Activated CD4-positive, CD25-positive, alpha-beta regulatory T cell treated with anti-CD3 and anti-CD28 coated beads, Interleukin-2, amount 50 U/mL, for 72 hours (primary cell): ENCODE measurements at places on chromosomes 5 and 9.

GRCh38 chr5:73822989-73823339, 197.0 kb downstream of the ARHGEF28 start:
- DNase-seq = no peak

- DNase-seq = peak; percentile 26
These were observed 28.8 kb upstream of the RNU6ATAC start for GRCh38 chr9:134192951-134193731.

DNA sequence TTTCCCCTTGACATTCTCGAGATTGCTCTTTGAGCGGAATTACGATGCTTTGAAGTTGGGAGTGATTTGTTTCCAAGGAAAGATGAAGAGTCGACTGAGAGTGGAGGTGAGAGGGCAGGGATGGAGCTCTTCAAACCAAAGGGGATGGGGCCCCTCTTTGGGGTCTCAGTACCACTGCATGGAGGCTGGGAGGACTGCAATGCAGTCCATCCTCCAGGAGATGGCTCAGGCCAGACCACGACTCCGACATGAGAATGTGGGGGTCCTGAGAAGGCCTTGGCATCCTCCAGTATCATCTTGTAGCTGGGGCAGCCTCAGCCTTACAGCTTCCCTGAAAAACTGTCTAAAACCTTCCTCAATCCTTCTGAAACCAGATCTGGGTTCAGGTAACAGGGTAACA, 51.1 kb upstream of the CDKN2AIPNL start:
- no peak for DNase-seq

- DNase-seq = no peak
These were observed 493.5 kb downstream of the EBF1 start for GRCh38 chr5:158606233-158606632.

DNA sequence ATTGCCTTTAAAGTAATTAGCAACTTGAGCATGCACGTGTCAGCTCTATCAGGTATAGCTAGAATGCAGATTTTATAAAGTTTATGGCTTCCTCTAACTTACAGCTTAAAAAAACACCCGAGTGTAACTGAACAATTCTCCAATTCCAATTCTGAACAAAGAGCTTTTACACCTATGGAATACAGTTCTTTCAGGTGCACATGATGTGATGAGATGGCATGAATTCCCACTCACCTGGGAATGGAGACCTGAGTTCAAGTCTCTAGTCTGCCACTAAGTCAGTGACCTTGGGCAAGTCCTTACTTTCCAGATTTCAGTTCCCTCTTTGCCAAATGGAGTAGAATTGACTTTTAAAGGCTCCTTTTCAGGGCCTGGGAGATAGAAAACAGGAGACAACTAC, 1.8 kb downstream of the ZFAND5 start:
- DNase-seq = no peak

- no peak for DNase-seq
These were observed 1.1 kb downstream of the GSN start for GRCh38 chr9:121268851-121269641.

DNA sequence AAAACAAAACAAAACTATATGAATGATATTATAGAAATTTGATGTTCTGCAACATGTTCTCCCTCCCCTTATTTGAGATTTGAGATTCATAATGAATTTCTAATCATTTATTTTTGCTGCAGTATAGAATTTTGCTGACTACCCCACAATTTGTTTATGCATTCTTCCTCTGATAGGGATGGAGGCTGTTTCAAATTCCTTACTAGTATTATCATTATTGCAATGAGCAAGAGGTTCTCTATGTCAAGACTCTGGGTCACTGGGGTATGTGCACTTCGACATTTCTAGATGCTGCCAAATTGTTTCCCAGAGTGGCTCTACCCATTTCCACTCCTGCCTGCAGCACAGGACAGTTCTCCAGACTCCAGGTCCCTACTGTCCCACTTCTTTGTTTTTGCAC, 54.9 kb upstream of the DAB2IP start:
- DNase-seq = no peak

GRCh38 chr5:91272858-91273257, 110.3 kb downstream of the ARRDC3 start:
- no peak for DNase-seq

DNA sequence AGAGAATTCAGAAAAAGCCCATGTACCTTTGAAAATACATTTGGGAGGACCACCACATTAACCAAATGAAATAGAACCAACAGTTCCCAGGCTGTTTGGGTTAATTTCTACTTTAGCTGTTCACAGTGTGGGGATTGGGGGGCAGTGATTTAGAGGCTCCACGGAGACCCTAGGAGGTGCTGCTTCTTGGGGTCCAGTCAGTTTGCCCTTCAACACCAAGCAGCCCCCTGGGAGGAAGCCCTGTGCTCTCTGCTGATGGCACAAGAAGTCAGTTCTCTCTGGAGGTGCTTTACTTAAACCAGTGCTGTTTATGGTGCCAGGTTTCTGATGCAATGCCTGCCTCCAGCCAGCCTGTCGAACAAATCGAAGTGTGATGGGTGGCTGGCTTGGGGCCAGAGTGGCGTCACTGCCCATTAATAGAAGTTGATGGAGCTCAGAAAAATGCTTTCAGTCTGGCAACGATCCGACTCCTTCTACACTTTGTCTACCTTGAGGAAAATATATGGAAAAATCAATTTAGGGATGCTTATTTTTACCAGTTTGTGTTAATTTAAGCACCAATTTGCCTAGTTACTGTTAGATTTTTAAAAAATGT, 134.0 kb downstream of the SNX18 start:
- DNase-seq = no peak

- no peak for DNase-seq
These were observed 250.8 kb upstream of the FBXL7 start for GRCh38 chr5:15249152-15249551.

DNA sequence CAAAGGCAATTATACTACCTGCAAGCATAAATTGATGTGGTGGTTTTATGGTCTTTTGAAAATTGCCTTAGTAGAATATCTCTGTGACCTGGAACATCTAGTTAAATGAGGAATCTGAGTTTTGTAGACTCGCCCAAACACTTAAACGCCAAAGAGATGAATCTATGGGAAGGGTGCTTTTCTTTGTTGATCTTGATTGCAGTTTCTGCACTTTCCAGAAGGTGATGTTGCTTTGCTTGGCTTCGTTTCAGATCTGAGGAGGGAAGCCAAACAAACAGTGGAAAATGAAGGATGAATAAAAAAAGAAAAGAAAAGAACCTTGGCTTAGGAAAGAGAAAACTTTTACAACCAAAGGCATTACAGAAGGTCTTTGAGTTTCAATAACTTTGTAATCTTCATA, 1021.2 kb downstream of the NR2F1-AS1 start:
- DNase-seq = no peak

DNA sequence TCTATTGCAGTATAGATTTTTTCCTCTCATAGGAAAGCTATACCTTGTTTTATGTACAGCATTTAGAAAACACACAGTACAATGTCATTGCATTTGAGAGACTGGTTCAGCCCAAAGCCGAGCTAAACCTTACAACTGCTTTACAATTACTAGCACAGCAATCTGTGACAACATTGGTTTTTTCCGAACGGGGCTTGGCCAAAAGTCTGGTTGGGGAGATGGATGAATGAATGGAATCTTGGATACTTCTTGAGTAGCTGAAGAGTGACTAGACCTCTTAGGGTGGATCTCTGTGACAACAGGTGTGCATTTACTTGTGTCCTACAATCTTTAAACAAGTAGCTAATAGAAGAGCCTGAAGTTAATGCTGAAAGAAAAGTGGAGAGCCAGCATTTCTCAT, 1.2 kb downstream of the SGCD start:
- no peak for DNase-seq

GRCh38 chr5:139910036-139910435, 114.4 kb downstream of the PSD2 start:
- DNase-seq = no peak

DNA sequence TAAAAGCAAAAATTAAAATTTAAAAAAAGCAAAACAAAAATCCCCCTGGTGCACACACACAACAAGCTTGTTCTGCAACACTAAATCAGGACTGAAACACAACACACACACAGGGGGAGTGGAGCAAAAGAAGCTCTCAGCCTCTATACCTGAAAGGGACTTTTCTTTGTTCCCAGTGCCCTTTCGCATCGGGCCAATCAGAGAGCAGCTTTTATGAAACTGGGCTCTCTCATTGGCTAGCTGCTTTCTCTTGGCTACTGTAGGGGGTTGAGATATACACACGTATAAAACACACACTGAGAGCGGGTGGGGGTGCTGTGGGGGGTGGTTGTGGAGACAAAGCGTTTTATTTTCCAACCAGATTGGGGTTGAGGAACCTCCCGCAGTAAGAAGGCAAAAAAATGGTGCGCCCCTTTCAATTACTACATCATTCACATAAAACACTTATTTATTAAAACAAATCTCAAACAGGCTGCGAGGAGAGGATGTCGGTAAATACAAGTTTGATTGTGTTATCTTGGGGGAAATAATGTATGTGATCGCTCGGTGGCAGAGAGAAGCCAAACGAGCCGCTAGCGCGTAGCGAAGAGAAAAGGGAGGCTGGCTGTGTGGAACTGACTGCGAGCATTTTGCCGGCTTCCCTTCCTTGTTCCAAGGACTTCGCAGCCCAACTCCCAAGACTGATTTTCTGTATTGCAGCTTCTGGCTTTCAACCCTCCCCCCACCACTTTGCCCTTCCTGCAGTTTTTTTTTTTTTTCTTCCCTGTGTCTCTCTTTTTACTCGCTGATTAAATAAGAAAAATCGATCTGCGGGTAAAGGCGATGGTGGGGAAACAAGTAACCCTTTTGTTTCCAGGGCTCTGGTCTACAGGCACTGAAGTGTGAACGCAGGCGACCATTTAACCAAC, 2.5 kb upstream of the ZNF608 start:
- DNase-seq = no peak

DNA sequence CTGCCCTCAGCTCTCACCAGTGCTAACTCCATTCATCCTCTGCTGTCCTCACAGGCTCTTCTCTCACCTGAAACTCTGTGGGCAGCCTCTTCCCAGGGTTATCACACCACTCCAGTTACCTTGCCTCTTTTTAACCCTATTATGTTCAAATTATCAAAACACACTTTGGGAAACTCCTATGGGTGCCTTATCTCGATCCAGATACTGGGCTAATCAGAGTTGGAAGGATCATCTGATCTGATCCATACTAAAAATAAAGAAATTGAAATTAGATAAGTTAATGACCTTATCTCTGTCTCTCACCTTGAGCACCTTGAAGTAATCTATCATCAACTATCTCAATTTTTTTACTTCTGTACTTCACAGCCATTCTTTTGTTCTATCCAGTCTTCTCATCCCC, 300.5 kb upstream of the ISL1 start:
- DNase-seq = no peak

DNA sequence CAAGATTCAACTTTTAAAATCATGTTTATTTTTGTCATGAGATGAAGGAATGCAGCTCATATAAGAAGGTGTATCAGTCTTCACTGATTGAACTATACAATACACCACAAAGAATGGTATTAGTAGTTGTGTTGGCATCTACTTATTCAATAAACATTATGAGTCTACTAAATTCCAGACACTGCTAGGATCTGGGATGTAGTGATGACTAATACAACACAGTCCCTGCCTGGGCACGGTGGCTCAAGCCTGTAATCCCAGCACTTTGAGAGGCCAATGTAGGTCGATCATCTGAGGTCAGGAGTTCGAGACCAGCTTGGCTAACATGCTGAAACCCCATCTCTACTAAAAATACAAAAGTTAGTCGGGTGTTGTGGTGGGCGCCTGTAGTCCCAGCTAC, 171.4 kb upstream of the NFIB start:
- no peak for DNase-seq

DNA sequence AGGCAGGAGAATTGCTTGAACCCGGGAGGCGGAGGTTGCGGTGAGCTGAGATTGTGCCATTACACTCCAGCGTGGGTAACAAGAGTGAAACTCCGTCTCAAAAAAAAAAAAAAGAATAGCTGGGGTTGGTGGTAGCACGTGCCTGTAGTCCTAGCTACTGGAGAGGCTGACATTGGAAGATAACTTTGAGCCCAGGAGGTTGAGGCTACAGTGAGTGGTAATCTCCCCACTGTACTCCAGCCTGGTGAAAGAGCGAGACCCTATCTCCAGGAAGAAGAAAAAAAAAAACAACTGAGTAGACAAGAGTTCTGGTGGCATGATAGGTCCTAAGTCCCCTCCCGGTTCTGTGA, 26.3 kb downstream of the GOLGA2 start:
- DNase-seq = no peak

- DNase-seq = no peak
These were observed 84.7 kb upstream of the BARHL1 start for GRCh38 chr9:132497731-132498130.

- DNase-seq = no peak
These were observed 4.2 kb downstream of the LECT2 start for GRCh38 chr5:135950611-135951010.

GRCh38 chr5:146878476-146879172, at the start of gene PPP2R2B:
Gene PPP2R2B, minus strand, starts transcription at chr5:146878757.
- DNase-seq = peak; percentile 38
